Cardiac septum (tissue), 1 donor: ENCODE measurements at places on chromosomes 11 and 22. TPM values are rescaled to one million over a fixed set of nuclear protein-coding genes. Genes with fewer than 3 reads are reported as not detected.

DNA sequence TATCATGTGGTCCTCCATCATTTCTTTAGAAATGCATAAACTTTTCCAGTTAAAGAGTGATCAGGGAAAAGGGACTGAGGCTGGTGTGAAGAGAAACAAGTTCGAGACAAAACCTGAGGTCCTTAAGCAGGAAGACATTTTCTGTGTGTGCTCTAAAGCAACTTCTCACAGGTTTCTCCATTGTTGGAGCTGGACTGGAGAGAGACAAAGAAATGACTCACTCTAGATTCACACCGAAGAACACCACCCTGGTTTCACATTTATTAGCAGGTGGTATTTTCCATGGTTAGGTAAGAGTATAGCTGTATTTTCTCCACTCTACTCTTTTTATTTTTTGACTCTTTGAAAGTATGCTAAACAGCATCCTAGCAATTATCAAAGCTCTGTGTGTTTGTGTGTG lies 736.4 kb downstream of the KCNA4 start:
- no peak for DNase-seq

GRCh38 chr11:94649964-94650623 lies 82.9 kb downstream of the PIWIL4 start:
- no peak for DNase-seq

VSTM5 gene
- 0.22 TPM for total RNA-seq

GRCh38 chr22:19840955-19841640 lies 13.6 kb downstream of the GNB1L start:
- DNase-seq = no peak

FADS2 gene
- 25.8 TPM for total RNA-seq
